ENCODE measurements at places on chromosomes 11 and 22.

DNA sequence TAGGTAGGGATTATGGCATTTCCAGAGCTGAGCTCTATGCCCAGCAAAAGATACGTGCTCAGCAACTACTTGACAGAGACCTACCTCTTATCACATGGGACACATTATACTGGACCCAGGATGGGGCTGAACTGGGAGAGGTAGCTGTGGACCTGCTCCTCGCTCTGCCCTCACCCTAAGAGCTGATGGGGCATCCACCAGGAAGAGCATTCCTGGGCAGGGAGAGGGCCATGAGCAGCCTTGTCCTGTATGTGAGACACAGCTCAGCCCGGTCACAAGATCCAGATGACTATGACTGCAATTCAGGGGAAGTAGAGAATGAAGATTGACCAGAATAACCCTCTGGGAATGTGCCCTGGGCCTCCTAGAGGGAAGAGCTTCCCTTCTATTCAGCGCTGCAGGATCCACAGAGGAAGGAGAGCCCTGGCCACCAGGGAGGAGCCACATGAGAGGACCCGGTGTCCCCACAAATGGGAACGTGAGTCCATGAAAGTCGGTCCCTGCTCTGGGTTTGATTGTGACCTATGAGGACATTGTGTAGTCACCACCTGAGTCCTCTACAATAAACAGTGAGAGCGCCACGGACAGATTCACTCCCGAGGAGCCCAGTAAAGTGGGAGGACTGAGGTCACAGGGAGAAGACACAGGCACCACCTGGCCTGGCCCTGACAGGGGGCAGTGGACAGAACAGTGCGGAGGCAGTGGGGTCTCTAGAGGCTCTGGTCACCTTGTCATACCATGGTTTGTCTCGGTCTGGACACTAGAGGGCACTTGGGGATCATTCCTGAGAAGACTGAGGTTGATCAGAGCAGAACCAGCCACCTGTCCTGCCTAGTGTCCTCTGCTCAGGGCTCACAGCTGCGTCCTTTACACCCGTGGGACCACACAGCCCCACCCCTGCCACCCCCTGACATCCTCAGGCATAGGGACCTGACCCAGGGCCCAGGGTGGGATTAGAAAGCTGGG is 99.5 kb downstream of the ZNF280B start:
- DNase-seq: peak; percentile 49

- no peak for DNase-seq
These were observed 35.3 kb downstream of the RTN4R start for GRCh38 chr22:20232781-20233180.

DNA sequence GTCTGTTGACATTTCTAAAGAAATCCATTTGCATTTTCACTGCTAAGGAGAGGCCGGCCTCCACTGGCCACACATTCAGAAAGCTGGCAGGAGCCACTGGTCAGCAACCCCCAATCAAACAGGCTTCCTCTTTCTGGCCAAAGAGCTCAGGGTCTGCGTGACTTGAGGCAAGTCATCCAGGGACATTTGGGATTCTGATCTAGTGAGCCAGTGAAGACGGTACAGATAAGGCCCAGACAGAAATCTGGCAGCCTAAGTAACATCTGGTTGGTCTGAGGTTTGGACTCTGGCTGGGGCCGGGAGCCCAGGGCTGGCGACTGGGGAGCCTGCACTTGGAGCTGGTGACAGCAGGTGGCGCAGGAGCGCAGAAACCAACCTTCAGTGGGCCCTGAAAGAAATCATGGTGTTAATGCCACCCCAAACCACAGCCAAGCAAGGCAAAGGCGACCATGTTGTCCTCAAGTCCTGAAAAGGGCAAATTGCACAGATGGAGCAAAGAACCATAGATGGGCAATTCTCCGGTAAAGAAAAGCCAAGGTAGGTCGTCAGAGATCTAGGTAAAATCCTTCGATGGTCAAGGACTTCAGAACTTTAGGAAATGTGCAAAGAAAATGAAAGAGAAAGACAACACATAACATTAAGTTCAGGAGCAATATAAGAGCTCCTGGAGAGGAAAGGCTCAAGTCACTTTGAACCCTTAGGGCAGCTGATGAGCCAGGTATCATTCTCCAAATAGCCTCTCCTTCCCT is 99.4 kb upstream of the BLID start:
- DNase-seq: peak; percentile 4

DNA sequence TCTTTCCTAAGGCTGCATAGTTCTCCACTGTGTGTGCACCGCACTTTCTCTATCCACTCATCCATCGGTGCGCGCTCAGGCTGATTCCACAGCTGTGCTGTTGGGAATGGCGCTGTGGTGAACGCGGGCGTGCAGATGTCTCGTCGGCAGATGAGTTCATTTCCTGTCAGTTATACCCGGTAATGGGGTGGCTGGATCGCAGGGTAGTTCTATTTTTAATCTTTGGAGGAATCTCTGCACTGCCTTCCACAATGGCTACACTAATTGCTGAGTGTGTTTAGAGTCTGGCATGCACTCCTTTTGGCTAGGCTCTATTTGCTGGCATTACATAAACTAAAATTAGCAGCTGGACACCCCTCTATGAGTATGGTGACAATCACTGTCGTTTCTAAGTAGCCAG is 27.9 kb upstream of the KRTAP5-7 start:
- no peak for DNase-seq

DNA sequence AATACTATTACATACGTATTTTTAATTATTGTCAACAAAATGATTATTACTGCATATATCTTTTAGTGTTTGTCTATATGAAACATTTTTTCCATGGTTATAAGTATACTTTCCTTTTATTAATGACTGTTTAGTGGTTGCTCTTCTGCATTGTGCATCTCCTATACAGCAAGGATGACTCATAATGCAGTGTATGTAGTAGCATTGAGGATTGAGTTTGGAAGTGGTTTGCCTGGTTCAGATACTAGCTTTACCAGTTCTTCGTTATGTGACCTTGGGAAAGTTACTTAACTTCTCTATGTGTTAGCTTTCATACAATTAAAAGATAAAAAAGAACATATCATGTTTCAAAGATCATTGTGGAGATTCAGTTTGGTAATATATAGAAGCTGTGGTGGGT is 44.1 kb downstream of the CHORDC1 start:
- no peak for DNase-seq

DNA sequence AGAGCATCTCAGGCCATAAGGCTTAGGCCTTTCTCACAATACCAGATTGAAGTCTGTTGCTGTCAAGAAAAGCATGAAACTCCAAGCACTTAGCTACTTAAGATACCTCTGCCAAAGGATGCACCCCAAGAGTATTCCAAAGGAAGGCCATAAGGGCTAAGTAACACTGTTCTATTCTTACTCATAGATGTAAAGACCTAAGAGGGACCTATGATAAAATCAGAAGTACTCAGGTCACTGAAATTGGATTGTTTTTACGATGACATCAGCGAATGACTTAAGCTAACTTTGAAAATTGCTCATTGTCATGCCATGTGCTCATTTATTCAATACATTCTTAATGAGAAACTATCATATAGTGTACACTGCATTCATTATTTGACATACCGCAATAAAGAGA is 172.8 kb downstream of the KCNA4 start:
- DNase-seq: no peak

- no peak for DNase-seq
These were observed 42.1 kb downstream of the PAMR1 start for GRCh38 chr11:35483131-35483820.

DNA sequence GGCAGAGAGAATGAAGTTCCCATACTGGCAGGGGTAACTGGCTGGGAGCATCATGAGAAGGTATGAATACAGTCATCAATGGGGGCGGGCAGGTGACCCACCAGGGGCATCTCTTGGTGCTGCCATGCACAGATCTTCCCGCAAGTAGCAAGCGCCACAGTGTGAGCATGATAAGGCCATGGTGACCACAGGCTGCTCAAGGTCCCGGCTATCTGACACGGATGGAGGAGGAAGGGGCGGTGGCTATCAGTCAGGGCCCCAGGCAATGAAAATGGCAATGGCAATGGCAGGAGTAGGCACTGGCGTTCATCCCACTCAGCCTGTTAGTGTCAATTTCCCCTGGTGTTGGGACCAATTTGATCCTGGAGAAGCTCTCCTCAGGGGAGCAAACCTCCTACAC is 21.6 kb downstream of the ASCL2 start:
- DNase-seq: no peak

- no peak for DNase-seq
These were observed 202.1 kb downstream of the NXPE2 start for GRCh38 chr11:114880442-114880841.

DNA sequence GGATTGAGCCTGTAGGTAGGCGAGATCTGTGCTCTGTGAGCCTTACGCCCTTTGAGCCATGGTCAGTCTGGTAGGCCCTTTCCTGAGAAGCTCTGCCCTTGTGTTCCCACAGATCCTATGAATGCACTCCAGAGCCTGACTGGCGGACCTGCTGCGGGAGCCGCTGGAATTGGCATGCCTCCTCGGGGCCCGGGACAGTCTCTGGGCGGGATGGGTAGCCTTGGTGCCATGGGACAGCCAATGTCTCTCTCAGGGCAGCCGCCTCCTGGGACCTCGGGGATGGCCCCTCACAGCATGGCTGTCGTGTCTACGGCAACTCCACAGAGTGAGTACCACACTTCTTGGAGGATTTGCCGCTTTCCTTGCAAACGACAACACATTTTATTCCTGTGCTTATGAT is 47.4 kb downstream of the MED15 start:
- DNase-seq: no peak

DNA sequence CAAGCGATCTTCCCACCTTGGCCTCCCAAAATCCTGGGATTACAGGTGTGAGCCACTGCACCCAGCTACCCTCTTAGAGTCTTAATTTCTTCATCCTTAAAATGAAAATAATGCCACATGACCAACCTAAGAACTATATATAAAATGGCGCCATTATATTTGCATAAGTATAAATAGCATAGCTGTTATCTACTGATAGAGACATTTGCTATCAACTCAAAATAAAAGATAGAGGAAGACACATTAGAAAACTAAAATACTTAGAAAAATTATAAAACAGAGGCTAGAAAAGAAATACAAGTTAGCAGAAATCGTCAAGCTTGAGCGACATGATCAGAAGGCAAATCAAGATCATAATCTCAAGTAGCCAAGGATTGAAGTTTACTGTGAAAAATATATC is 6.2 kb downstream of the FAM168A start:
- no peak for DNase-seq

DNA sequence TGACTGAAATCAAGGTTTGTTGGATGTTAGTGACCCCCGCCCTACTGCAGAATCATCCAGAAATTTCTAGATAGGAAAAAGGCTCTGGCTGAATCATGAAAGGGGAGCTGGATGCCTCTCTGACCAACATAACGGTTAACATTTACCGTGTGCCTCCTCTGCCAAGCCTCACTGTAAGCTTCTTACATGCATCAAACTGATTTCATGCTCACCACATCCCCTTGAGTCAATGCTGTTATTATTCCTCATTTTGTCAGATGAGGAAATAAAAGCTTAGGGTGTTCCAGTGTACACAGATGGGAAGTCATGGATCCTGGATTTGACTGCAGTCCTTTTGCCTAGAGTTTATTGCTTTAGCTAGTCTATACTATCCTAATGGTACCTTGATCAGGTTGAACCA is 5.9 kb upstream of the HMOX1 start:
- DNase-seq: no peak

DNA sequence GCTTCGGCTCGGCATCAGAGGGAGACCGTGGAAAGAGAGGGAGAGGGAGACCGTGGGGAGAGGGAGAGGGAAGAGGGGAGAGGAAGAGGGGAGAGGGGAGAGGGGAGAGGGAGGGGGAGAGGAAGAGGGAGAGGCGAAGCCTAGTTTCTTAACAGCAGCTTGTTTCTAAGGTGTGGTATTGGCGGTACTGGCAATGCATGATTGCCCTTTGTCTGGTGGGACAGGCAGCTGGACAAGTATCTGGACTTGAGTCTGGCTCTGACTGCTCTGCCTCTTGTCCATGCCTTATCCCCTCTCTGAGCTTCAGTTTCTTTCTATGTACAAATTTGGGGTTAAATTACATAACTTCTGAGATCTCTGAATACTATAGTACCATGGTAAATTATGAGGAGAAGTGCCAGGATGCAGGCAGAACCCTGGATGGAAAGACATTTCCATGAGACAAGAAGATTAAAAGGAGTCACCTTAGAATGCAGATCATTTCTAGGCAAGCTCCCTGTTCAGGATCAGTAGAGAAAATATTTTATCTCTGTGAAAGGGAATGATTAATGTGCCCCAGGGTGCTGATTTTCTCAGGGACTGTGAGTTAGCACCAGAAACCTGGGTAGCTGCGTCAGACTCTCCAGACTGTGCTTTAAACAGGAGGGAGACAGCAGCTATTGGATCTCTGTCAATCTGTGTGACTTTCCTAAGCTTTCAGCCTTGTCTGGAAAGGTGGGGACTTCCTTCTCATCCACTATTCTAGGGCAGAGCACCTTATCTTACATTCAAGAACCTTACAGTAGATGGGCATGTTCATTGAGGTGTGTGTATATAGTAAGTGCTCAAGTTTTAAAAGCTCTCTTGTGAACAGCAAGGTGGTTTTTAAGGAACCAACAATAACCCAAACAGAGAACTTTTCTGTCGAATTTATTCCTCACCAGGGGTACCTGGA is 31.9 kb upstream of the CCDC90B start:
- DNase-seq: no peak

All from stimulated activated effector memory CD8-positive, alpha-beta T cell treated with anti-CD3 and anti-CD28 coated beads, Interleukin-12 subunit alpha, Interleukin-12 subunit beta, amount 100 ng/mL, for 72 hours (primary cell).